ENCODE measurements at places on chromosomes 11 and 22.
A peak's percentile ranks its signal among the peaks of the same experiment; 100 is the strongest.

GRCh38 chr22:26922806-26923205 is 265.4 kb downstream of the MIAT start:
- peak; percentile 42 for DNase-seq

- no peak for DNase-seq
Observed at GRCh38 chr11:16226245-16226644, 130.1 kb downstream of the SOX6 start.

DNA sequence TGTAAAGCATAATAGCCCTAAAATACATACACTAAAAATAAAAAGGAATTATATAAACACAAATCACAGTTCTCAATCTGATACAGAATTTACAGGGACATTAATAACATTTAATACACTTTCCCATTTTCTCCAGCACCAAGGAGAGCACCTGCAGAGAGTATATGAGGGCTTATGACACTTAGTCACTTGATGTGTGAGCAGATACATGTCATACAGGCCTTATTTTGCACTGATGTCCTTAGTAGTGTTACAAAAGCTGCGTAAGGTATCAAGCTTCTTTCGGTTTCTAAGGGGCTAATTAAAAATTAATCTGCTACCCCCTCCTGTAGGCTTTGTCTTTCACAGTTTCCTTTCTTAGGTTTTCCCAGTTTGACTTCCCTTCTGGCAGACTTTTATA is 61.3 kb downstream of the TRIM44 start:
- DNase-seq, result no peak

GRCh38 chr11:61585115-61585514 is 4.2 kb upstream of the SYT7 start:
- no peak for DNase-seq

All from Karpas-422 (cell line).